MCF 10A (cell line): ENCODE measurements at places on chromosomes 6 and 20. TPM values are rescaled to one million over a fixed set of nuclear protein-coding genes. Genes with fewer than 3 reads are reported as not detected.

BPIFA1 gene
- not detected in 2 replicates for total RNA-seq

- peak; percentile 41 for DNase-seq
- peak overlapping the region; percentile 75 for H3K27ac ChIP-seq
- peaks cover 24% of the 10 kb centered on the region for H3K36me3 ChIP-seq
These were observed 780 bp upstream of the TAF4 start for GRCh38 chr20:62066339-62066982.

BCKDHB gene
- 14.5 and 17.7 TPM in 2 replicates for total RNA-seq

LRFN2 gene
- not detected in 2 replicates for total RNA-seq

- peak; percentile 69 for DNase-seq
- peaks cover 46% of the 10 kb centered on the region for H3K4me1 ChIP-seq
- peak overlapping the region; percentile 98 for H3K27ac ChIP-seq
- no peak overlapping the region for H3K4me3 ChIP-seq
- H3K36me3 ChIP-seq: no peaks in the 10 kb centered on the region
These were observed 75.2 kb upstream of the IYD start for GRCh38 chr6:150293423-150294173.

TTK gene
- 11.9 and 19.1 TPM in 2 replicates for total RNA-seq

- H3K4me3 ChIP-seq: no peak overlapping the region
- H3K4me1 ChIP-seq: no peaks in the 10 kb centered on the region
- peaks cover 72% of the 10 kb centered on the region for H3K27me3 ChIP-seq
- no peak for DNase-seq
- no peak overlapping the region for H3K27ac ChIP-seq
These were observed 50.8 kb upstream of the TGM3 start for GRCh38 chr20:2244993-2245392.

TRIM40 gene
- total RNA-seq: not detected in 2 replicates

SMOC2 gene
- not detected in 2 replicates for total RNA-seq

DDO gene
- not detected in 2 replicates for total RNA-seq

DNA sequence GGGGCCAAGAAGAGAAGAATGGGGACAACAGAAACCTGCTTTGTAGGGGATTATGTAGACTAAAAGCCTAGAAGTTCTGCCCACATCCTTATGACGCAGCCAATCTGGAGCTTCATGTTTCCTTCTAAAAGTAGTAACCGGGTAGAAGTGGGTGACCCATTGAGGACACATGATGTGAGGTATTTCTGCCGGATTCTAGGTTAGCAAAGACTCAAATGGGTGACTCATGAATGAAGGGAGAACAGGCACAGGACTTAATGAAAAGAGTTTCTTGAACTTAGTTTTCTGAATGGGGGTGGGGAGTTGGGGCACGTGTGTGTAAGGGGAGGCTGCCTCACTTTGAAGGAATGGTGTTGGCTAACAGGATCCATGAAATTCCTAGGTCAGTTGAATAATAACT is 68.8 kb downstream of the CDS2 start:
- no peaks in the 10 kb centered on the region for H3K27me3 ChIP-seq
- H3K4me3 ChIP-seq: no peak overlapping the region
- H3K4me1 ChIP-seq: no peaks in the 10 kb centered on the region
- DNase-seq: peak; percentile 3
- H3K36me3 ChIP-seq: peaks cover 5% of the 10 kb centered on the region
- H3K27ac ChIP-seq: peak overlapping the region; percentile 29

TNXB gene
- total RNA-seq: 3.0 and 4.3 TPM in 2 replicates

DNA sequence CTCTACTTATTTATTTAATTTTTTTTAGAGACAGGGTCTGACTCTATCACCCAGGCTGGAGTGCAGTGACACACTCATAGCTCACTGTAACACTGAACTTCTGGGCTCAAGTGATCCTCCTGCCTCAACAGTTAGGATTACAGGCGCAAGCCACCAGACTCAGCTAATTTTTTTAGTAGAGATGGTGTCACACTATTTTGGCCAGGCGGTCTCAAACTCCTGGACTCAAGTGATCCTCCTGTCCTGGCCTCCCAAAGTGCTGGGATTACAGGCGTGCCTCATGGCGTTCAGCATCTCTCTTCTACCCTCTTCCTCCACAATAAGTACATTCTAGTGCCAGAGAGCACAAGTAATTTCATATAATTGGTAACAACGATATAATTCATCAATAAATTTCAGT is 5.5 kb downstream of the SSR1 start:
- peaks cover 73% of the 10 kb centered on the region for H3K36me3 ChIP-seq
- peak overlapping the region; percentile 76 for H3K27ac ChIP-seq
- H3K4me3 ChIP-seq: no peak overlapping the region
- H3K4me1 ChIP-seq: peaks cover 29% of the 10 kb centered on the region
- no peaks in the 10 kb centered on the region for H3K27me3 ChIP-seq
- no peak for DNase-seq

HLA-DRA gene
- not detected in 2 replicates for total RNA-seq

- H3K4me1 ChIP-seq: no peaks in the 10 kb centered on the region
- H3K27me3 ChIP-seq: no peaks in the 10 kb centered on the region
These were observed 212.7 kb downstream of the PACRG start for GRCh38 chr6:162940426-162940825.

TNNC2 gene
- 0.79 TPM in 1 of 2 replicates, not detected in the other for total RNA-seq

DNA sequence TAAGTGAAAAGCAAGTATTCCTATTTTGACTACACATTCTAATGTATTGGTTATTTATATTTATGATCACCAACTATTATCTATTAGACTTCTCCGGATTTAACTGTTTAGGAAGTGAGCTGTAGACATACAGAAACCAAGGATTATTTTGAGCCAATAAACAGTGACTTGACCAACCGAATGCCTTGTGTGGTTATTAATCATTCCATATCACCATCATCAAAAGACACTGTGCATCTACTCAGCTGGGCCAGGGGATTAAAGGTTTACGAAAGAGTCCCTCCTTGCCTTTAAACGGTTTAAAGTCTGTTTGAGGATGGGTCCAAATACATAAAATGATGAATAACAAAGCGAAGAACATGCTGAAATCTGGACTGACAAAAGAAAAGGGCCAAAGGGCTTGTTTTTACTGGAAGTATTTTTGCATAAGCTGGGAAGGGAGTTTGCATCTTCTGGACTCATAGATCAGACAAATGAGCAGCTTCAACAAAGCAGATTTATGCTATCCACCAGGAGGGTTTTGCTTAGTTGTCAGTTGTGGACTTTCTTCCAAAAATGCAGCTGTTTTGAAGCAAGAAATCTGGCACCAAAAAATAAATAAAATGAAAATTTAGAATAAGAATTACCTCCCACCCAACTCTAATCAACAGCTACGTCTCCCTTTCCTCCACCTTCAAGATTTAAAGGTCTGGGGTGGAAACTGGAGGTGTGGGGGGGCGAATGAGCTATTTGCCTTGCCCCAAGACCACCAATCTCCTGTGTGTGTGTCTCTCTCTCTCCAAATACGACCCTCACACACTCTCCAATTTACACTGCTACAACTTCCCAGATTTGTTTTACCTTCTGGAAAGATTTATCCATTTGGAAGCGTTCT is 33.6 kb upstream of the ID4 start:
- no peaks in the 10 kb centered on the region for H3K36me3 ChIP-seq
- no peaks in the 10 kb centered on the region for H3K4me1 ChIP-seq
- peak overlapping the region; percentile 76 for H3K4me3 ChIP-seq
- DNase-seq: no peak
- no peak overlapping the region for H3K27ac ChIP-seq
- H3K27me3 ChIP-seq: peaks cover 59% of the 10 kb centered on the region

GRCh38 chr6:134081506-134081905 is 29.1 kb upstream of the SLC2A12 start:
- H3K27me3 ChIP-seq: no peaks in the 10 kb centered on the region
- H3K4me3 ChIP-seq: no peak overlapping the region
- peaks cover 14% of the 10 kb centered on the region for H3K4me1 ChIP-seq
- H3K36me3 ChIP-seq: no peaks in the 10 kb centered on the region
- no peak for DNase-seq

- peaks cover 15% of the 10 kb centered on the region for H3K4me1 ChIP-seq
- no peaks in the 10 kb centered on the region for H3K27me3 ChIP-seq
- H3K4me3 ChIP-seq: no peak overlapping the region
- H3K27ac ChIP-seq: no peak overlapping the region
These were observed 103.4 kb downstream of the ERMARD start for GRCh38 chr6:169854813-169855212.

LY86 gene
- not detected in 2 replicates for total RNA-seq

DNA sequence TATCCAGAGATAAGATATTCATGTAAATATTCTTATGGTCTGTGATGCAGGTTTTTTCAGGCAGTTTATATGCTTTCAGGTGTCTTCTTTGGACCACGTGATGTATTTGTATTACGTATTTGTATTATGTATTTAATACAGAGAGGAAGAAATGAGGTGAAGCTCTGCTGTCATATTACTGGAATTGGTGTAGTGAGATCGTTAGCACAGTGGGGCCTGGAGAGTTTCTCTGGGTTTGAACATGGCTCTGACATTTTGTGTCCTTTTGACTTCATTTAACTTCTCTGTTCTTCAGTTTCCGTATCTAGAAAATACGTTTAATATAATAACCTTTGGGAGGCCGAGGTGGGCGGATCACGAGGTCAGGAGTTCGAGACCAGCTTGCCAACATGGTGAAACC is 1.6 kb upstream of the PRIM2 start:
- H3K4me3 ChIP-seq: no peak overlapping the region
- no peak overlapping the region for H3K27ac ChIP-seq
- DNase-seq: no peak
- peaks cover 31% of the 10 kb centered on the region for H3K4me1 ChIP-seq

- no peaks in the 10 kb centered on the region for H3K27me3 ChIP-seq
- DNase-seq: no peak
- H3K4me1 ChIP-seq: peaks cover 9% of the 10 kb centered on the region
- H3K4me3 ChIP-seq: peak overlapping the region; percentile 66
These were observed 17.8 kb upstream of the HMGN4 start for GRCh38 chr6:26520237-26520849.

GRCh38 chr6:112575309-112575834 is 228.2 kb downstream of the RFPL4B start:
- DNase-seq: no peak
- H3K27me3 ChIP-seq: no peaks in the 10 kb centered on the region
- H3K4me1 ChIP-seq: no peaks in the 10 kb centered on the region
- H3K36me3 ChIP-seq: no peaks in the 10 kb centered on the region
- no peak overlapping the region for H3K27ac ChIP-seq
- H3K4me3 ChIP-seq: no peak overlapping the region

DNA sequence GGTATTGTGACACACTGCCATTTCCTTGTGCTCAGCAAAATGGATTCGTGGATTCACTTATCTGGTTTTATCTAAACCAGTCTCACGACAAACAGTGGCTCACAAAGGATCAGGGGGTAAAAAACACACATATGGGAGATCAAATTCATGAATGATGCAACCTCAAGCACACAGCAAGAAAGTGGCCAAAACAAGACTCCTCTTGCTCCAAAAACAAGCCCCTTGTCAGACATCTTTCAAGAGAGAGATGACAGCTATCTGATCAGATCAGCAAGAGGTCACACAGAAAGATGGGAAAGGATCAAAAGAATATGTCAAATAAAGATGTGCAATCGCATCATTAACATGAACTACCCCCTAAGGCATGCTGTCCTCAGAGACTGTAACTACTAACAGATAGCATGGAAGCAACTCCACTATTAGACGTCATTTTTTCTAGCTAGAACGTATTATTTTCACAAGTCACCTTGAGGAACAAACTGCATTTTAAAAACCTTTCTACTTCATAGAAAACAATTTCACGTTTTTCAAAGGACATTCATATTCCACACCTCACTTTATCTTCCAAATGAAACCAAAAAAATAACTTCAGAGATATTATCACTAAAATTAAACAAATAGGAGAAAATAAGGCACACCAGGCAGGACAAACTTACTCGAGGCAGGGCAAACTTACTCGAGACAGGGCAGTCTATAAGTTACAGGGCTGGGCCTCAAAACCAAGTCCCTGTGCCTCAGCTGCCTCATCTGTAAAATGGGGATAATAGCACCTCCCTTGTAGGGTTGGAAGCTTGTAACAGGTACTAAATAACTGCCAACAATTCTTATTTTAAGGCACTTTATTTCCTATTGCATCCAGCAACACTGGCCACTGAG is 122.3 kb downstream of the PREX1 start:
- no peak overlapping the region for H3K27ac ChIP-seq
- no peaks in the 10 kb centered on the region for H3K36me3 ChIP-seq
- no peaks in the 10 kb centered on the region for H3K4me1 ChIP-seq
- H3K4me3 ChIP-seq: no peak overlapping the region

- DNase-seq: peak; percentile 97
- peaks cover 7% of the 10 kb centered on the region for H3K36me3 ChIP-seq
- peak overlapping the region; percentile 63 for H3K4me3 ChIP-seq
- H3K4me1 ChIP-seq: peaks cover 45% of the 10 kb centered on the region
- peak overlapping the region; percentile 94 for H3K27ac ChIP-seq
These were observed 117.0 kb downstream of the BMP5 start for GRCh38 chr6:55758156-55758937.

DNA sequence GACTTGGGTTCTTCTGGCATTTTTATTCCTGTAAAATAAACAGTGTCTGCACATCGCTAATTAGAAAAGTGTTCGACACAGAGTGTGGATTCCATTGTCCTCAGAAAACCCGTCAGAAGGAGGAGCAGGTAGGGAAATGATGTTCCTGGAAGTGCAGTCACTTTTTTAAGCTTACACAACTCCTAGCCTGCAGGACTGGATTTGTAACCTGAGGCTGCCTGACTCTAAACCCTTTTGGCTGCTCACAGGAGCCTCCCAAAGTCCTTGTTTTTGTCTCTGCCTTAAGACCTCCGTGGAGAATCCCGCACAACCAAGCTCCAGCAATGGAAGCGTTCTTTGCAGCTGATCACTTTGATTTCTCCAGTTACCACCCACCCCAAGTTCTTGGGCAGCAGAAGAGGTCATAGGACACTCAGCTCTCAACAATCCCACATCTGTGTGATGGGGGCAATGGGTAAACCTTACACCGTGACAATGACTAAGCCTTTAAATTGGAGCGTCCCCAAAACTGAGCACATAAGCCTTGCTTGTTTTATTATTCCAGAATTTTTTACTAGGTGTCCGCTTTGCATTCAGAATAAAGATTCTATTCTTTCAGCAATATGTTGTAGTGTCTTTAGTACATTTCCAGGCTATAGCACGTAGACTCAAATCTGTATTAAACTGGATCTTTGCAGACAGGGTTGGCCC is 227.9 kb downstream of the TBXT start:
- no peak overlapping the region for H3K4me3 ChIP-seq
- no peak overlapping the region for H3K27ac ChIP-seq
- DNase-seq: no peak
- H3K4me1 ChIP-seq: no peaks in the 10 kb centered on the region

UTRN gene
- total RNA-seq: 78.7 and 84.8 TPM in 2 replicates

DNA sequence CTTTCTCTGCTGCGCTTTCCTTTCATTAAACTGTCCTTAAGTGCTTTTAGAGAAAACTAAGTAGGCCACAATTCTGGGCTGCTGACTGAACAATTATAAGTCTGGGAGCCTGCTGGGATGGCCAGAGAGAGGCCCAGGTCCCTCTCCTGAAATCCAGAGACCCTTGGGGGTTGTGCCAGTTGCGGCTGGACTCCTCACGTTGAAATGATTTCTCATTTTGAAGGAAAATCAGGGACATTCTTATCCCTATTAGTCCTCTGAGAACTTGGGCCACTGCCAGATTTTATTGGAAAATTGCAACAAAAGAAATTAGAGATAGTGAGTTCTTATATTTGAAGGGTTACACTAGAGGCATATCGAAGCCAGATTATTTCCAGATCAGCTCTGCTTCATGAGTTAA is 145.1 kb downstream of the CLIC5 start:
- H3K27me3 ChIP-seq: peaks cover 26% of the 10 kb centered on the region
- DNase-seq: no peak
- H3K4me3 ChIP-seq: no peak overlapping the region

HSPA1L gene
- 0.35 and 0.79 TPM in 2 replicates for total RNA-seq
